ACHN (cell line): ENCODE measurements at places on chromosomes 12 and 14.
A peak's percentile ranks its signal among the peaks of the same experiment; 100 is the strongest.

DNA sequence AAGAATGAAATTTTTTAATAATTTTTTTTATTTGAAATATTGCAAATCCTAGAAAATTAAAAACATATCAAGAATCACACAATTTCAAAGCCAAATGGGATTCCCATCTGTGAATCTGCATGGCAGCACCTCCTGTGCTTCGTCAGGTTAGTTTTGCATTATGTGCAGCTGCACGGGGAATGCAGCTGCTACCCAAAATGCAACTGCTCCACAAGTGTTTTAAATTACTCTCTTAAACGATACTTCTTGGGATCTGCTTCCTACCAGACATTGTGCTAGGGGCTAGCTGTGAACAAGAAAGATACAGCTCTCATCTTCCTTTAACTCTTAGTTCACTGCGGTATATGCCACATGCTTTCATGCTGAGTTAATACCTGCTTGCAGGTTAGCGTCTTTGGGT lies 154.2 kb downstream of the CRADD start:
- DNase-seq = no peak

DNA sequence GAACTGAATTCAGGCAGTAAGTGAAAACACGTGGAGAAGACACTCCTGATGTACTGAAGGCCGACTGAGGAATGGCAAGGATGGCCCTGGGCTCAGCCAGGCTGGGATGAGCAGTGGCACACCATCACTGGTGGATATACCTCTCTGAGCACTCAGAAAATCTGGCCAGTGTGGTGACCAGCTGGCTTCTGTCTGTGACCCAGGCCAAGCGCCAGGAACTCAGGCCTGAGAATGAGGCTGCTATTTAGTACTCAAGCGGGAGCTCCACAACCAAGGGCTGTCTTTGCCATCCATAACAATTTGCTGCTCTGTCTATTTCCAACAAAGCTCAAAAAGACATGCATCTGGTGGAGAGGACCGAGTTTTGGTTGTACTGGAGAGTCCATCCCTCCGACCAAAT lies 586.3 kb downstream of the BCL11B start:
- DNase-seq = no peak

DNA sequence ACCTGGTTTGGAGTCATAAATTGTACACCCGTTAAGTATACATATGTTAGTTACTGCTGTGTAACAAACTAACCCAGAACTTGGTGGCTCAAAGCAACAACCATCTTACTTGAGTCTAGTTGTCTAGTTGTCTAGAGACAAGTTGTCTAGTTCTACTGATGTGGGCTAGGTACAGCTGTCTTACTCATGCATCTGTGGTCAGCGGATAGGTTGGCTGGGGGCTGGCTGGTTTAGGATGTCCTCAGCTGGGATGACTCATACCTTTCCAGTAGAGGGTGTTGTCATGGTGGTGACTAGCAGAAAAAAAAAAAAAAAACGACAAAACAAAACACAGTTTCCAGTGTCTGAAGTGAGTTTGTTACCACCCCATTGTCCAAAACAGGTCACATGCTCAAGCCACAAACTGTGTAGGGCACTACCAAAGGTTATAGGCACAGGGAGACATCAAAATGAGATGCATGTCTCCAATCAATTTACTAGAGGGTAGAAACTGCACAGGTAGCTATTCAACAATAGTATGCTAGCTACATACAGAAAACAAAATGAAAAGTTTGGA lies 680.3 kb downstream of the MED13L start:
- DNase-seq = no peak

DNA sequence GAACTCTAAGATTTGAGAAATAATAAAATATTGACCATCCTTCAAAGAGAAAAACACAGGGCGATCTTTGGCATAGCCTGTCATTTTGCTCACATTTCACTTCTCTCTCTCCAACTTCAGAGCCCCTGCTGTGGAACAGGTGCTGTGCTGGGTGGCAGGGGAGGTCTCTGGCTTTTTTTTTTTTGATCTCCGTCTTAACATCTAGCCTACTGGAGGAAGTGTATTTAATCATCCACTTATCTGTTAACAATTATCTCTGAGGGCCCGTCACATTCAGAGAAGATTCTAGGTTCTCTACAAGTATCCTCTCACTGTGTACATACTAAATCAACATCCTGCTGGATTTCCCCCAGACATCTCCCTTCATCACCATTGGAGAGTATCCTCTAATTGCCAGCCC lies 34.1 kb downstream of the CHST11 start:
- no peak for DNase-seq

GRCh38 chr14:20302042-20302755 lies 3.6 kb downstream of the TTC5 start:
- peak; percentile 53 for DNase-seq

DNA sequence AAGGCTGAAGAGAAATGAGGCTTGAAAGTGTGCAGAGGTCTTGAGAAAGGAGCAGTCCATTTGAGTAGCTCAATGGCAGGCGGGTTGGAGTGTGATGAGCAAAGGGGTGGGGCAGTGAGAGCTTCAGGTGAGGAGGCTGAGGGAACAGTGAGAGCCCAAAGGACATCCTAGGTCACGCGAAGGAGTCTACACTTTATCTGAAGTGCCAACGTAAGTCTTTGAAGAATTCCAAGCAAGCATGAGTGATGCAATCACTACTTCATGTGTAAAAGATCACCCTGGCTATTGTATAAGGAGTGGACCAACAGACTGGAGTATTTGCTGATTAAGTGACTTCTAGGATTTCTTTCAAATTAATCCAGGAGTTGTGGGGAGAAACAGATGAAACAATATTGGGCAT lies 159.9 kb upstream of the HIF1A start:
- DNase-seq = no peak

- no peak for DNase-seq
Observed at GRCh38 chr14:69693801-69694729, 72.9 kb upstream of the SRSF5 start.

GRCh38 chr14:92922883-92923743 lies at the start of gene CHGA:
CHGA (plus strand) TSS chr14:92923150; CDS start chr14:92923360, 210 bp downstream.
- peak; percentile 52 for DNase-seq

GRCh38 chr12:114697741-114698565 lies 14.0 kb upstream of the TBX3 start:
- DNase-seq = no peak

DNA sequence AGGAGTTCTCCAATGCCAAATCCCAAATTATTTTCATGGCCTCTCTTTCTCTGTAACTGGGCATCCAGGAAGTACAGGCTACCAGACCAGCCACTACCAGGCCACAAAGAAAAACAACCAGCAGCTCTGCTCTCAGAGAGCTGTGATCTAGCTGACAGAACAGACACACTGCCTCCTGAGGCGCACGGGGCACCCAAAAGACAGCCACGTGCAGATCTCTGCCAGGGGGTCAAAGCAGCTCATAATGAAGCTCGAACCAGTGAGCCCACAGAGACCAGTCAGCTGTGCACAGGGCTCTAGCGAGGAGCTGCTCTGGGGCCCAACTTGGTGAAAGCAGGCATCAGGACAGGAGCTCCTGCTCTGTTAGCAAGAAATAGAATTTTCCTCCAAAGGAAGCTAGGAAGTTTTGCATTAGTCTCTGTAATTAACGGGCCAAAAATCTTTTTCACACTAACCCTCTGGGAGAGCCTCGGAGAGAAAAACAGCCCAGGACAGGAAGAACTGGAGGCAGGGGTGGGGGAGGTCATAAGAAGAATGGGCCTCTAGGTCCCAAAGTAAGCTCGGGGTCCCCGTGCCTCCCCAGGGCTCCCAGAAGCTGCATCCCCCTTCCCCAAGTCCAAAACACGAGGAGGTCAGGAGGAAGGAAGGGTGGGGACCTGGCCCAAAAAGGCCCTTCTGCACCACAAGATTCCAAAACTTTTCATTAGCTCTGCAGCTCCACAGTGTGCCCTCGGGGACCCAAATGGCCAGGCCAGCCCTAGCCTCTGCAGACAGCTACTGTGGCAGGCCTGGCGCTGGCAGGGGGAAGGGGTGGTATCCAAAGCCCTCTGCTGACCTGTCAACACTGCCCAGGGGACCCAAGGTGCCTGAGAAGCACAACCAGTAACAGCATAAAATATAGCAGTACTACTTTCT lies 30.2 kb downstream of the ACTN1 start:
- no peak for DNase-seq

DNA sequence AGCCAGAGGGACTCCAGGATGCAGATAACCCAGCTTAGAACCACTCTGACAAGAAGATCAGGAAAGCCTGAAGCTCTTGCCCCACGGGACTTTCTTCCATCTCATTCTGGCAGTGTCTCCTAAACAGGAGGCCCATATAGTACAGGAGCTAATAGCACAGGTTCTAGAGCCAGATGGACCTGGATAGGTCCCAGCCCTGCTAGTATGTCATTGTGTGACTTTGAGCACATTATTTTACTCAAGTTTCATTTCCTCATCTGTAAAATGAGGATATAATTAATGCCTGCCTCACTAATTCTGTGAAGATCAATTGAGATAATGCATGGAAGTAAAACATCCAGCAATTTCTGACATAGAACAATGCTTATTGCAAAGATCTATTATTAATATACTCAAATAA lies 66.5 kb upstream of the GZMB start:
- DNase-seq = no peak

DNA sequence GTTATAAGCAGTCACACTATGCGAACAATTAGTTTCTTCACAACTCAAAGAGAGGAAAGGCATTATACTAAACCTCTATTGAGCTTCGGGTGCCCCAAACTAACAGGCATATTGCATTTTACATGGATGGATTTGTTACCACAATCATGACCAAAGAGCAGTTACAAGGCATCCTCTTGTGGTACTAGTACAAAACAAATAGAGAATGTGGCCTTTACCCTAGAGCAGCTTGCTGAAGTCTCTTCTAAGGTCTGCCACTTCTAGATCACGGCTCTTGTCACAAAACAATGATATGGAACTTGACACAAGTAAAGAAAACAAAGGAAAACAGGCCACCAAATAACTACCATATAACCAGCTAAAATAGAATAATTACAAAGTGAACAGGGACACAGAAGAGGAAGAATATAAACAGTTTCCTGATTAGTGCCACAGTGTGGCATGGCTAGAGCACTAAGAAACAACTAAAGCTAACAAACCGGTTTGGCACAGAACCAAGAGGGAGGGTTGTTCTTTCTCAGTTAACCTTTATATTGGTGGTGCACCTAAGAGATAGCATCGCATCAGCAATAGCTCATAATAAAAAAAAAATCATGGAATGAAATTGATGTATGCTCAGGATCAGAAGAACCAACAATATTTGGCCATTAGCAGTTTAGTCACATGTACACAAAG lies 209.7 kb upstream of the ATP2B1 start:
- no peak for DNase-seq

GRCh38 chr12:109892165-109892715 lies 7.8 kb upstream of the TCHP start:
- DNase-seq = no peak

DNA sequence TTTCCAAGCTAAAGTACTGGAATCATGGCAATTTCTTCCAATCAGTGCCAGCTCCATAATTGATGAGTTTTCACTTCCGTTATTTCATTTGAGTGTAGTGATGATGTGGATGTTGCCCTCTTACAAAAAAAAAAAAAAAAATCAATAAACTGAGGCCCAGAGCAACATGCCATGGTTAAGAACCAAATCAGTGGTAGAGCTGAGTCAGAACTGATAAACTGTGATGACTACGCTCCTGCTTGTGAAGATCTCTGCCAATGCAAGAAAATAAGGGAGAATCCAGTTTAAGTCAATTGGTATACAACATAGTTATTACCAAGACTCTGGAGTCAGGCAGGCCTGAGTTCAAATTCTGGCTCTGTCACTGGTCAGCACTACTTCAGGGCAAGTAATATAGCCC lies 102.7 kb downstream of the GPR135 start:
- DNase-seq = no peak

GRCh38 chr12:2380946-2381345 lies 328.2 kb downstream of the CACNA1C start:
- no peak for DNase-seq

- DNase-seq = no peak
Observed at GRCh38 chr12:43653289-43653915, 101.4 kb upstream of the ADAMTS20 start.

DNA sequence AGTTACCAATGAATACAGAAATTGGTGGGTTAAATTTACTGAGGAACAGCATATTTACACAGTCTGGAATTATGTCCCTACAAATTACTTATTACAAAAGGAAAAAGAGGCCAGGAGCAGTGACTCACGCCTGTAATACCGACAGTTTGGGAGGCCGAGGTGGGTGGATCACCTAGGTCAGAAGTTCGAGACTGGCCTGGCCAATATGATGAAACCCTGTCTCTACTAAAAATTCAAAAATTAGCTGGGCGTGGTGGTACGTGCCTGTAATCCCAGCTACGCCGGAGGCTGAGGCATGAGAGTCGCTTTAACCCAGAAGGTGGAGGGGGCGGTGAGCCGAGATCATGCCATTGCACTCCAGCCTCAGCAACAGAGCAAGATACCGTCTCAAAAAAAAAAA lies 52.6 kb downstream of the HECTD1 start:
- DNase-seq = no peak

DNA sequence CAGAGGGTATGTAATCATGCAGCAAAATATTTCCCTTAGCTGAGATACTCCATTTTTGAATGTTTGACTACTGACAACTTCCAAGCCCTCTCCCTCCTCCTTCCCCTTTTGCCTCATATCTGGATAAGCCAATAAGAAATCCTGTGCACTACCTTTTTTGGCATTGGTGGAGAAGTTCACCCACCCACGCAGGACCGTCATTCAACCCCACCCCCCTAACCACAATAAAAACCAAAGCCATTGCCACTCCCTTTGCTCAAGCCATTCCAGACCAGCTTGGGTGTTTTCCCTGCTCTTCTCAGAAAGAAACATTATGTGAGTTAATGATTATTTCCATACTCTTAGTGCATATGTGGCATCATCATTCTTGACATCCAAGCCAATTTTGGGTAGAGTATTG lies 176.7 kb downstream of the PTPN11 start:
- no peak for DNase-seq

DNA sequence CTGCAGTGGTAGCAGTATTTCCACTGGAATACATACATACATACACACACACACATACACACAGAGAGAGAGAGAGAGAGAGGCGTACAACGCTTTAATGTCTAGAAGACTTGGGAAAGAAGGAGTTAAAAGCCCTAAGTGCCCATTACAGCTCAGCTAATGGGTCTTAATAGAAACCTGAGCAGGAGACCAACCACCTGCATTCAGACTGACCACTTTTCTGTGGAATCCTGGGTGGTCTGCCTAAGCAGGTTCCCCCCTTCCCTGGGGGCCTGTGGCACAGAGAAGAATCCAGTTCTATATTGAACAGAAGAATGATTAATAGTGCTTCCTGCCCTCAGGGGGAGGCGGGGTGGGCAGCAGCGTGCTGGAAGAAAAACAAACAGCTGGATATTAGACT lies 312.4 kb upstream of the PRKD1 start:
- DNase-seq = no peak

DNA sequence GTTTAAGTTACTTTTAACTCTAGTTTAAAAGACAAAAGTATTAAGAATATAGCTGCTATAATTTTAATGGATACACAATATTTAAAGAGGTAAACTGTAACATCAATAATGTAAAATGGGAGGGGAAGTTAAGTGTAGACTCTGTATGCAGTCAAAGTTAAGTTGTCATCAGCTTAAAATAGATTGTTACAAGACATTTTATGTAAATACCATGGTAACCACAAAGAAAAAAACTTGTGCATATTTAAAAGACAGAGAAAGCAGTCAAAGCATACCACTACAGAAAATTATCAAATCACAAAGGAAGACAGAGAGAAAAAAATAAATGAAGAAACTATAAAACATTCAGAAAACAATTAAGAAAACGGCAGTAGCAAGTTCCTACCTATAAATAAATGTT lies 73.3 kb downstream of the CEP128 start:
- no peak for DNase-seq
